ENCODE measurements at places on chromosomes 12 and 14.

GRCh38 chr12:72011374-72011773, 72.7 kb downstream of the TPH2 start:
- DNase-seq = no peak

GRCh38 chr12:70028918-70029317, 203.9 kb downstream of the MYRFL start:
- no peak for DNase-seq

DNA sequence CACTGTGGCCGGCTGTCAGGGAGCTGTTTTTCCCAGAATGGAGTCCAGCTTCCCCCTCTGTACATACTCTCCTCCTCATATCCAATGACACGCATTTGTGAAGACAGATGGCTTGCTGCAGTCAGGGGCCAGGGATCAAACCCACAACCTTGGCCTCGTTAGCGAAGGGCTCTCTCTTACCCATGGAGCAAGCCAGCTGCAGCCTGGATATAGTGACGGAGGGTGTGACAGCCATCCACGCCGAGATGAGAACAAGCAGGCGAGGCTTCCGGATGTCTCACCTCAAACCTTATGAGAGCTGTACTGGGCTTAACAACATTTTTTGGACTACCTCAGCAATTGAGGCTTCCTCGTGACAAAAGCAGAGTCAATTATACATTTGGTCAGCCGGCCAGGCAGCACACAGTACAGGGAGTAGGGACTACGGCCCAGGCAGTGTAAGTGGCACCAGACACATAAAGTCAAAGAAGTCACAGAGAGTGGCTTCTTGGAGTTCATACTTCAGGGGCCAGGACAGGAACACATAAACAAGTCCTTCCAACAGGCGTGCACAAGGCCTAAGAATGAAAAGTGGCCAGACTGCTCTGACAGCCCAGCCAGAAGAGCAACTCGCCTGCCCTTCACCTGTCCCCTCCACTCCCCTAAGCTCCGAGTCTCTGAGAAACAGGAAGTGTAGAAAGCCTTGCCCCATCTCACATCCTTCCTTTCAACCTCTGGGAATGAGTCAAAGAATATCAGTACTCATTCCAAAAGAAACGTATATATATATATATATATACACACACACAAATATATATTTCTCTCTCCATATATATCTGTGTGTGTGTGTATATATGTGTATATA, 115.1 kb downstream of the TTC7B start:
- DNase-seq = no peak

GRCh38 chr14:96752594-96752993, 44.6 kb upstream of the VRK1 start:
- DNase-seq = no peak

DNA sequence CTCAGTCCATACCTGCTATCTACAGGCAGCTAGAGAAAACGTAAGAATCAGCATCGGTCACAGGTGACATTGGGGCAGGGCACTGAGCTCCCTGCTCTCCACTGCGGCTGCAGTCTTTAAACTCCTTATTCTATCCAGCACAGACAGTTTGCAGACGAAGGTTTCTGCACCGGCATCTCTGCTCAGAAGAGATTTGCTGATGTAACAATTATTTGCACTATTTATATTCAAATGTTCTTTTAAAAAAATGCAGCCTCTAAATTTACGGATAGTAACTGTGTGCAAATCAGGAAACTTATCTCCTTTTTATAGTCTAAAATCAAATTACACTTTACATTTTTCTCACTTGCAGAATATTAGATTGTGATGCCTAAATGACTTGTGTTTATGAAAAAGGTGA, 671.0 kb downstream of the VRK1 start:
- DNase-seq = no peak

GRCh38 chr14:31717294-31718085, 156.3 kb downstream of the NUBPL start:
- no peak for DNase-seq

GRCh38 chr12:19263672-19264071, 134.1 kb downstream of the PLEKHA5 start:
- DNase-seq = no peak
